ENCODE measurements at places on chromosomes 7 and 10.

GRCh38 chr7:42945821-42946626 is 13.8 kb downstream of the MRPL32 start:
- no peak for DNase-seq

DNA sequence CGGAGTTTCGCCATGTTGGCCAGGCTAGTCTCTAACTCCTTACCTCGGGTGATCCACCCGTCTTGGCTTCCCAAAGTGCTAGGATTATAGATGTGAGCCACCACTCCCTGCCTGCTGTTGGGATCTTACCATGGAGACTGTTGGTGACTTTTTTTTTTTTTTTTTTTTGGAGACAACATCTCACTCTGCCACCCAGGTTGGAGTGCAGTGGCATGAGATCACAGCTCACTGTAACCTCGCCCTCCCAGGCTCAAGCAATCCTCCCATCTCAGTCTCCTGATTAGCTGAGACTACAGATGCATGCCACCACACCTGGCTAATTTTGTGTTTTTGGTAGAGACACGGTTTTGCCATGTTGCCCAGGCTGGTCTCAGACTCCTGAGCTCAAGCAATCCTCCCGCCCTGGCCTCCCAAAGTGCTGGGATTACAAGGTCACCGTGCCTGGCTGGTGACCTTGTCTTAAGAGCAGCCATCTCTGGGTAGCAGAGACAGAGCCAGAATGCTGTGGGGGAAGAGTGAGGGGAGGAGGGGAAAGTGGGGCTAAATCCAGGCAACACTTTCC is 25.7 kb upstream of the ASCC1 start:
- no peak for DNase-seq

DNA sequence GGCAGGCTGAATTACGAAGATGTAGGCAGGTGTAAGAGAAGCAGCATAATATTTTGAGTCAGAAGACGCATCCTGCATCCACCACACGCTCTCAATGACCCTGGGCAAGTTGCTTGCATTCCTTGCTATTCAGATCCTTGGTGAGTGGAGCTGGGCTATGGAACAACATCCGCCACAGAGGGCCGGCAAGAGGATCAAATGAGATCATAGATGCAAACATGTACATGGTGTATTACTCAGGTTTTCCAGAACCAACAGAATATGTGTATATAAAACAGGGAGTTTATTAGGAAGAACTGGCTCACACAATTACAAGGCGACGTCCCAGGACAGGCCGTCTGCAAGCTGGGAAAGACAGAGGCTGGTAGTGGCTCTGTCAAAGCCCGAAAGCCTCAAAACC is 51.5 kb downstream of the ADAM12 start:
- no peak for DNase-seq

DNA sequence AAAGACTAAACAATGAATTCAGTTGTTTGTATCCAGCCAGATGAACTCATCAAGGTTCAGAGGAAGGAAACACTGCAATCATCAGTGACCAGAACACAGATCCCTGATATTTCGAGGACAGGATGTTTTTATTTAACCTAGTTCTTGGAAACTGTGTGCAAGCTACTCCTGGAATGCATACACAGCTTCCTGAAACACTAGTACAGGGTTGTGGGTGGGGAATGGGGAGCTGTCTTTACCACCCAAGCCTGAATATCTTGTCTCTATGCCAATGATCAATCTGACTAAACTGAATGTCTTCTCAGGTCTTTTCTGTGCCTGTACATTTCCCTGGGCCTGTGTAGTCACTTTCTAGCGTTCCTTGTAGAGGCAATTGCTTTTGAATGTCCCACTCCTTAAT is 374.6 kb downstream of the CALN1 start:
- no peak for DNase-seq

GRCh38 chr10:75283671-75284470 is 48.1 kb upstream of the COMTD1 start:
- DNase-seq = no peak

- DNase-seq = no peak
These were observed 66.5 kb upstream of the SVIL start for GRCh38 chr10:29701306-29701705.

DNA sequence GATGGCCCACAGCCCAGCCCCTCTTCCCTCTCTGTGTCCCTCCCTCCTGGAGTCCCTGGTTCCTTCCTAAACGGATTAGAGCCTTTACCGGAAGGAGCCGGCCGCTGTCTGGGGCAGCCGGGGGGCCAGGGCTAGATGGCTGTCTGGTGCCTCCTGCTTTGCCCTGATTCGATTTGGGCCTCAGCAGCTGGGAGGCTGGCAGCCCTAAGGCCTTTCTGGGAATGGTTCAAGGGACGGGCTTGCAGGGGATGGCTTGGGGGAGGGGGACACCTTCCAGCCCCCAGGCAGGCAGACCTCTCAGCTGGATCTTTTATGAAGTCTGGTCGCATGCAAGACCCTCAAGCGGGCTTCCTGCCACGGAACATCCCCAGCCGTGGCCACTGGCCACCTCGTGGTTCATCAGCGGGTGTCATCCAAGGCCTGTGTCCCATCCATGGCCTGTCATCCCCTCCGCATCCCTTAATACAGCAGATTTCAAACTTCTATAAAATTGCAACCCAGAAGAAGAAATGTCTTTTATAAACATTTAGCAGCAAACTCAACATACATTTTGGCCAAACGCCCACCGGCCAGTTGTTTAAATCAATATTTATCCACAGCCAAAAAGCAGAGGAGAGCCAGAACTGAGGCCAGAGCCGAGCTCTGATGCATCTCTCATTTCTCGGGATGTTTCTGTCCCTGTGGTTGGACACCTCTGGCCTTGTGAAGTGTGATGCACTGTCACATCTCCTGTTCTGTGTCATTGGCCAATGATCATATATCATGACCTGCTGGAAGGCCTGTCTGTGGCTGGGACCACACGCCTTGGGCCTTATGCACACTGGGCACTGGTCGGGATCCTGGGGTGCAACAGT is 52.0 kb downstream of the GTF2IRD1 start:
- DNase-seq = no peak

GRCh38 chr10:97380516-97380915 is 20.6 kb downstream of the RRP12 start:
- DNase-seq = no peak

GRCh38 chr10:89929282-89930026 is 228.1 kb downstream of the KIF20B start:
- no peak for DNase-seq

- no peak for DNase-seq
These were observed 21.0 kb upstream of the RALA start for GRCh38 chr7:39602351-39602750.

GRCh38 chr10:70479626-70480238 is 1.2 kb downstream of the PALD1 start:
- DNase-seq = no peak

- peak; percentile 71 for DNase-seq
These were observed 37.8 kb downstream of the PTPRN2 start for GRCh38 chr7:158549616-158550393.

GRCh38 chr7:31529103-31529502 is 15.2 kb downstream of the ITPRID1 start:
- DNase-seq = no peak

DNA sequence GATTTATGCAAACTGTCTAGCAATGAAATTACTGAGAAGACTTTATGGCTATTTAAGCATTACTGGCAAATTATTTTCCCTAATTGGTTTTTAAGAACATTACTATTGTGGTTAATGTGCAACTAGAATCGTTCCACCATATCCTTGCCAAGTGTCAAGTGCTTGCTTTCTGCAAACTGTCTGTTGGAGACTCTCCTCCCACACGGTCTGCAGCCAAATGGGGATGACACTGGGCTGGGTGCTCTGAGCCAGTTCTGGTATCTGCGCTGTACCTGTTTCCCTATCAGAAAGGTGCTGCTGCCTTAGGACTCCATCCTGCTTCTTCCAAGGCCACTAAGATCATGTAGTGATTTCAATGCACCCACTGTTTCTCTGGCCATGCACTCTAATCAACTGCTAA is 110.4 kb downstream of the RAMP3 start:
- DNase-seq = no peak

- DNase-seq = peak; percentile 15
These were observed 26.5 kb downstream of the ASNS start for GRCh38 chr7:97845622-97846203.

DNA sequence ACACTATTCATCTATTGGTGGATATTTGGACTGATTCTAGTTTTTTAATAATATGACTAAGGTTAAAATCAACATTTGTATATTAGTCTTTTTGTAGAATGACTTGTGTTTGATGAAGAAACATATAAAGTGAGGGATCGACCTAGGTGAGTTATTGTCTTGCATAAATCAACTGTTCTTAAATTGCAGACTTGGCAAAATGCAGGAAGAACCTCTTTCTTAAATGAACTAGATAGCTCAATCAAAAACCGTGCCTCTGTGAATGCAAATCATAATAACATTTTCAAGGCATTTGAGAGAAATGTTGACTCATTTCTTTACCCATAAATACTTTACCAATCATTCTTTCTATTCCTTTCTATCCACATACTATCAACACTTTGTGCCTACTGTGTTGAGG is 101.5 kb upstream of the ANK3 start:
- no peak for DNase-seq

DNA sequence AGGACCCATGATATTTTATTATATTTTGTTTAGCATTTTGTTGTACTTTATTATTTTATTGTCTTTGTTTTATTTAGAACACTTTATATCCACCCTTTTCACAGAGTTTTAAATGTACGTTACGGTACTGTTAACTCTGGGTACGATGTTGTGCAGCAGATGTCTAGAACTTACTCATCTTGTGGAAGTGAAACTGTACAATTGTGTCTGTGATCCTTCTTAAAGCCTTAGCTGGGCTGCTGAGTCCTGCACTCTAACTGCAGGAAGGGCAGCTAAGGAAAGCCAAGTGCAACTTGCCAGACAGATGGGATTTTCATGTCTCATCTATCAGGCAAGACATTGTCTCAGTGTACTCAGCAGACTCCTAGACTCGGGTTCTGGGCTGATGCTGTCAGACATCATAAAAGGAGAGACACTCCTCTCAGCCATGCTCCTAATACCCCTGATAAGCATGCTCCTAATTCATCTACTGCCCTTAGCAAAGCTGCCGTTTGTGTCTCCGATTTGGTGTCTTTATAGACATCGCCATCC is 14.6 kb upstream of the INSYN2A start:
- no peak for DNase-seq

DNA sequence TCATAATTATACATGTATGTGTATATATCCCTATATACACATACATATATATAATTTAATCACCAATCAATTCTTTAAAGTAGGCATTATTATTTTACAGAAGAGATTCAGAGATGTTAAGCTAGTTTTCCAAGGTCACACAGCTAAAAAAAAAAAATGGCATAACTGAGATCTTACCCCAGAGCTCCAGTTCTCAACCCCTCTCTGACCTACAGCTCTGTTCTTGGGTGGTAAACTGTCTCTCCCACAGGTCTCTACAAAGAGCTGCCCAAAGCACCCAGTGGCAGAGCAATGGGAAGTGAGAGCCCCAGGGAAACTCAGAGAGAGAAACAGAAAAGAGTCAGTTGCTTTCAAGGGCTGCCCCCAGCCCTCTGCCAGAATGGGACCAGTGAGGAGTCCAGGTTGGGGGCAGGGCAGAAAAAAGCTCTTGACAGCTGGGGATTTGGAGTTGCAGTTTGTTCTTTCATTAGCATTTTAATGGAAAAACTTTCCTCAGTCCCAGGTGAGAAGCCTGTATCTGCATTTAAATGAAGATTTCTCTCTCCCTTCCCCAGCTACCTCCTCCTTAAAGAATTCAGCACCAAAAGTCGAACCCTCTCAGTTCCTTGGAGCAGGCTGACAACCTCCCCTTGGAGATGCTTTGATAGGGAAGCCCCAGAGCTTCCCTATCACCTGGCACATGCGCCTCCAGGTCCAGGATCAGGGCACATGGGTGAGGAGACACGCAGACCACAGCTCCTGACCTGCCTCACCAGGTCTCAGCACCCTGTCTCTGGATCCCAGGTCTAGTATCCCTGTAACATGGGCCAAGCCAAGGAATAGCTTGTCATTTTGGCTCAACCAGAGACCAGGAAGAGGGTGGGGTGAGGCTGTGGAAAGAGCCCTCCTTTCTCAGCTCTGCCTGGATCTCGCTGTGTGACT is 388.1 kb downstream of the PLXNA4 start:
- no peak for DNase-seq

DNA sequence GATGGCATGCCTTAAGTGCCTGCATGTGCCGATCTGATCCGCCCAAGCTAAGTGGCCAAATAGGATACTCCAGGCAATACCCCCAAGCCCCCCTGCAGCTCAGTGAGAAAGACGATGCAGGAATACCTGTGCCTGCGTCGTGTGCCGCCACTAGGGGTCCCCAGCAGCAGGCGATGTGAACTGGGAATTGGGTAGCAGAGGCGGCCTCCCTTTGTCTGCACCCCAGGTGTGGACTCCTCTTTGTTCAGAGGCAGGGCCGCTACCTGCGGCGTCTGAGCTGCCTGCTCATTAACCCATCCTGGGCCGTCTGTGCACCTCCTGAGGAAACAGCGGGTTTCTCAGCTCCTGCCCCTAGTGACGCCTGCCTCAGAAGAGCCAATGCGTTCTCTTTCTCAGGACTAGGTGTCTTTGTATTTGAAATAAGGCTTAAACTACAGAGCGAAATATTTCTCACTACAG is 4.8 kb upstream of the CHN2 start:
- DNase-seq = peak; percentile 41

GRCh38 chr7:105782391-105783042 is 93.9 kb downstream of the ATXN7L1 start:
- DNase-seq = no peak

DNA sequence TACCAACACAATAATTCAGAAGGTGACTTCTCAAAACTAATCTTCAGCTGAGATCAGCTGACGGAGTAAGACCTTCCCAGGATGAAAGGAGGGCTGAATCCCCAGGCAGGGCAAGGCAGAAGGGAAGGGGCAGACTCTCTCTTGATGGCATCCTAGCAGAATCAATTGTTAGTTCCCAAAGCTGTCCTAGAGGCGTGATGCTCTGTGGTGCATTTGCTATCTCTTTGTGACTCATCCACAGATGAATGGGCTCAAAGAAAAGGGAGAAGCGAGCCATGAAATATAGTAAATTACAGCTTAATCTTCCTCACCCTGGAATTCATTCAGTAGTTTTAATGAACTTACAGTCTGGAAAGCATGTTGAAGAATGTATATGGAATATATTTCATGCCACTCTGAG is 37.2 kb downstream of the PDE1C start:
- no peak for DNase-seq

GRCh38 chr10:88617772-88618300 is 31.3 kb downstream of the LIPJ start:
- DNase-seq = no peak

- DNase-seq = peak; percentile 24
These were observed 154.0 kb downstream of the REEP3 start for GRCh38 chr10:63675171-63675570.

GRCh38 chr7:21542891-21543527 is at the start of gene DNAH11:
Gene DNAH11, plus strand, starts transcription at chr7:21543039. Its CDS starts 207 bp downstream, at chr7:21543246.
- no peak for DNase-seq

GRCh38 chr7:91357901-91358300 is 93.7 kb downstream of the FZD1 start:
- no peak for DNase-seq

DNA sequence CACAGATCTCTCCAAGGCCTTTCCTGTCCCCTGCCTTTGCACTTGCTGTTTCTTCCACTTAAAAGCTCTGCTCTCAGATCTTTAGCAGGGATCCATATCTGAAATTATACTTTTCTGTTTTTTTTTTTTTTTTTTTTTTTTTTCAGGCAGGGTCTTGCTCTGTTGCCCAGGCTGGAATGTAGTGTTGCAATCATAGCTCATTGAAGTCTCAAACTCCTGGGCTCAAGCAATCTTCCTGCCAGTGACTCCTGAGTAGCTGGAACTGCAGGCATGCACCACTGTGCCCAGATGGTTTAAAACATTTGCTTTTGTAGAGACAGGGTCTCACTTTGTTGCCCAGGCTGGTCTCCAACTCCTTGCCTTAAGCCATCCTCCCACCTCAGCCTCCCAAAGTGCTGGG is 5.0 kb upstream of the TSPAN15 start:
- no peak for DNase-seq

Data from putamen (tissue), 1 donor.